ENCODE measurements at places on chromosomes 12 and 14.
A peak's percentile ranks its signal among the peaks of the same experiment; 100 is the strongest.

DNA sequence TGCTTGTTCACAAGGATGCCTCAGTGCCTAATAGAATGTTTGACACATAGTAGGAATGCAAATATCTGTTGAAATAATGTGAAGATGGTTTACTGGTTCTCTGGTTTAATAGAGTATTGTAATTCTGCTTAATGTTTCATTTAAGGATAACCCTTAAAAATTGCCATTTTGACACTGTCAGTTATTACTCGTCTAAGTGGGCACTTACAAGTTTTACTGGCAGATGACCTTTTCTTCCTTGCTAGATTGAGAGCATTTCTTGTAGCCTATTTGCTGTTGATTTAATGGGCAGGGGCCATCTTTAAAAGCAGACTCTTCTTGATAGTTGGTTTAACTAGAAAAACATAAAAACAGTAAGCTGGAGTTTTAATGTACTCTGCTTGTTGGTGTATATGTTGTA is 1.9 kb downstream of the TMEM263 start:
- no peak for DNase-seq

DNA sequence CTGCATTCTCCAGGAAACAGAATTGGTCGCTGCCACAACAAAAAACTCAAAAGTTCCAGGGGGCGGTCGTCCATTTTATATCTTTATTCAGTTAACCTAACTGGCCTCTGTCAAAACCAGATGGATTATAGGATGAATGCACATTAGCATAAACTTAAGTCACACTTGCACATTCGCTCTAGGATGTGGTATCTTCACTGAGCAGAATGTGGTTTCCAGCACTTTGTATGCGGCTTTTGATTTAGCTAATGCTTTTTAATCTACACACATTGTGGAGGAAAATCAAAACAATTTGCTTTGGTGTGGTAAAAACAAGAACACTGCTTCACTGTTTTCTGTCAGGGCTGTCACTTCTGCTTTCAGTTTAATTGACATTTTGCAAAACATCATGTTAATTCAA is 4.5 kb downstream of the TAS2R50 start:
- DNase-seq, result no peak

- DNase-seq, result no peak
These were observed 869.2 kb downstream of the TMEM121 start for GRCh38 chr14:106395456-106396050.

- DNase-seq, result no peak
These were observed 24.2 kb downstream of the NINJ2 start for GRCh38 chr12:638953-639557.

DNA sequence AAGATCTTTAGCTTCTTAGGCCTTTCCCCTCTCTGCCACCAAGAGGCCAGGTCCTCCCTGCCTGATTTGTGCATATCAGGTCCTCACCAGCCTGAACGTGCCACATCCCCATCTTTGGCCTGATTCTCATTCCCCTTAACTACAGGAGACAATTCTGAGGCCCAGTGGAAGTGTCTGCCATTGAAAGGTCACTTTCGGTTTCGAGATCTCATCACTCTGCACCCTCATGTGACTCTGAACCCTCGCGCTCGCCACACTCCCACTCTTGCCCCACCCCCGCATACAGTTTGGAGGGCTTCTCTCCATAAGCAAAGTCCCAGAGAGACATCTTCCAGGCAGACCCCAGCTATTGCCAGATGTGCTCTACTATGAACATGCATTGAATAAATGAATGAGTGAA is 189.0 kb downstream of the NTF3 start:
- no peak for DNase-seq

DNA sequence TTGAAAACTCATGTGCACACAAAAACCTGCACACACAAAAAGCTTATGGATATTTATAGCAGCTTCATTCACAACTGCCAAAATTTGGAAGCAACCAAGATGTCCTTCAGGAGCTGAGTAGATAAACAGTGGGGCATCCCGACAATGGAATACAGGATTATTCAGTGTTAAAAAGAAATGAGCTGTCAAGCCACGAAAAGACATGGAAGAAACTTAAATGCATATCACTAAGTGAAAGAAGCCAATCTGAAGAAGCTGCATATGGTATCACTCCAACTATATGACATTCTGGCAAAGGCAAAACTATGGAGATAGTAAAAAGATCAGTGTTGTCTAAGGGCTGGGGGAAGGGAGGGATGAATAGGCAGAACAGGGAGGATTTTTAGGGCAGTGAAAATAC is 5.2 kb upstream of the TPCN1 start:
- no peak for DNase-seq

GRCh38 chr14:59438195-59438647 is 27.0 kb downstream of the GPR135 start:
- peak; percentile 72 for DNase-seq

DNA sequence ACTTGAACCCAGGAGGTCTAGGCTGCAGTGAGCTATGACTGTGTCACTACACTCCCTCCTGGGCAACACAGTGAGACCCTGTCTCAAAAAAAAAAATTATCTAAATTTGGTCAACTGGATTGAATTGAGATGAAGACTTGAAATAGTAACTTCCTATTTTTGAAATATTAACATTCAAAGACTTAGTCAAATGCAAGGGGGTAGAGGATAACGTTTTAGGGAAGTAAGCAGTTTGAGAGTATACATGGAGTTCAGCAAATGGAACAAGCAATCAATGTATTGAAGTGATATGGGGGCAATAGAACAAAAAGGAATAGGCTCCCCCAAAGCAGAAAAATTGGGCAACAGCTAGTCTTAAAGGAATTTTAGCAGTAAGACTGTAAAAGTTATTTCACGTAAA is 4.6 kb upstream of the MFAP5 start:
- DNase-seq, result no peak

DNA sequence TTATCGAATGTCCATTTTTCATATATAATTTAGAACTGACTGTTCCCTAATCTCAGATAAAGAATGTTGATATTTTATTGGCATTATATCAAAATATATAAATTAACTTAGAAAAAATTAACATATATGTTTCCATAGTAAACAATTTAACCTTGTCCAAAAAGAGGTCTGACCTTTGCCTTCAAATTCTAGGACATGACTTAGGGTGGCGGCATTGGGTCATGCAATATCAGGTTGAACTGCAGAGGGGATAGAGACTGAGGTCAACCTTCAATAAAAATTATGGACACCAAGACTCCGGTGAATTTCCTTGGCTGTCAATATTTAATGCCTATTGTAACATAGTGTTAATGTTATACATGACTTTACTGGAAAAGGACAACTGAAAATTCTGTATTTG is 199.8 kb downstream of the RPL10L start:
- no peak for DNase-seq

DNA sequence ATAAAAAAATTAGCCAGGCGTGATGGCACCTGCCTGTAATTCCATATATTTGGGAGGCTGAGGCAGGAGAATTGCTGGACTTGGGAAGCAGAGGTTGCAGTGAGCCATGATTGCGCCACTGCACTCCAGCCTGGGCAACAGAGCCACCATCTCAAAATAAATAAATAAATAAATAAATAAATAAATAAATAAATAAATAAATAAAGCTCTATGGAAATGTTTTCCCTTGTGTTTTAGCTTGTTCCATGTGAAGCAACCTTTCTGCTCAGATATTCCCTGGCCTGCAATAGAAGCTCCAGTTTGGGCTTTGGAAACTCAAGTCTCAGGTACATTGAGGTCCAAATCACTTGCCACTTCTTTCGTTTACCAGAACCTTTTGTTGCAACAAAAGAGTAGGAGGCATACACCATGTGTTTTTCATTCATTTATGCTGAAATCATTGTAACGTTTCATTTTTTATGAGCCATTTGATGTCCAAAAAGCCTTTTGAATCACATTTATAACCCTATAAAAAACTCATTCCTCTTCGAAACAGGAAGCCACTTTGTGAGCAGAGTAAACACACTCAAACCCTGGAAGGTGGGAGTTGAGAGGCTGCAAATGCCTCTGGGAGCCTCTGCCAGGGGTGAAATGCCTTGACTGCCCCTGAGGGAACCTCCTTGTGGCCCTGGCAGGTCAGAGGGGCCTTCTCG is 376.6 kb upstream of the TBX3 start:
- DNase-seq, result no peak

DNA sequence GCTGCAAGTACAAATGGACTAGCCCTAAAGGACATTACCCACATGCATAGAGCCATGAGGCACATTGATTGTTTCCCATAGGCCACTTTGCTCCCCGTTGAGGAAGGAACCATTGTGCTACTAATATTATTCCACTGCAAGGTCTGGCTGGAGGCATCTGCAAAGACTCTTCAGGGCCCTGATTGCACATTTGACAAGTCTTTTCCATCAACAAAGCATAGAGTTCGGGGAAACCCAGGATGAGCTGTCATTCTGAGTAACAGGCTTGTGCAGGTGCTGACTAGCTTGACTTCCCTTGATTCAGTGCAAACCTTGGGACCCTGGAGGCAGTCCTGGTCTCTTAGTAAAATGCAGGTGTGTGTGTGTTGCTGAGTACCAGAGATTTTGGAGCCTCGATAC is 73.8 kb downstream of the SUSD6 start:
- DNase-seq, result no peak

Data from fibroblast of gingiva (primary cell).